Stimulated activated CD8-positive, alpha-beta memory T cell treated with anti-CD3 and anti-CD28 coated beads, Interleukin-4, amount 100 ng/mL, for 4 hours (primary cell): ENCODE measurements at places on chromosomes 5 and 9.

DNA sequence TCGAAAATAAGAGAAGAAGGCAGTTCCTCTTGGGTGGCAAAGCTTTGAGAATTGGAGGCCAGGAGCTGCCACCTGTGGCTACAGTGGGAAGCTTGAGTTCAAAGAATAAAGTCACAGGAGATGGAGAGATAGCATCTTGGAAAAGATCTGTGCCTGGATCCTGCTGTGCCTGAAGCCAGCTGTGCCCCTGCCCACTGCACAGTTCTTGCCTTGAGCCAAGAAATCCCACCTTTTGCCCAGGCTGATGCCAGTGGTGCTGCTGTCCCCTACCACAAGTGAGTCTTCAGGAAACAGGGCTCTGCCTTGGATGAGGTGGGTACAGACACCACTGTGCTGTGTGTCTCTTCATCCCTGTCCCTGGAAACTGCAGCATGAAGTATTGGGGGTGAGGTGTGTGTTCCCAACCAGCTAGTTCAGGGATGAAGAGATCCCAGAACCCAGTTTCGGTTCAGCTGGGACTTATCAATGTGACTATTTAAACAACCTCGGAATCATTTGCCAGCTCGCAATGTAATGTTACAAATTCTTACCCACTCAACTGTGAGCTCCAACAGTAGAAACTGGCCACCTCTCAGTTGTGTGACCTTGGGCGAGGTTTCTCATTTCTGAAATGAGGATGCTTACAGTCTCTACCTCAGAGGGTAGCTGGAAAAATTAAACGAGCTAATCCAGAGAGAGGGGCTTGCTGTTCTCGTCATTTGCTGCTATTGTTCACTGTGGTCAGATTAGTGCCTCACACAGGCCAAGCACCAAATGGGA lies 5.9 kb downstream of the IER5L start:
- no peak for DNase-seq

DNA sequence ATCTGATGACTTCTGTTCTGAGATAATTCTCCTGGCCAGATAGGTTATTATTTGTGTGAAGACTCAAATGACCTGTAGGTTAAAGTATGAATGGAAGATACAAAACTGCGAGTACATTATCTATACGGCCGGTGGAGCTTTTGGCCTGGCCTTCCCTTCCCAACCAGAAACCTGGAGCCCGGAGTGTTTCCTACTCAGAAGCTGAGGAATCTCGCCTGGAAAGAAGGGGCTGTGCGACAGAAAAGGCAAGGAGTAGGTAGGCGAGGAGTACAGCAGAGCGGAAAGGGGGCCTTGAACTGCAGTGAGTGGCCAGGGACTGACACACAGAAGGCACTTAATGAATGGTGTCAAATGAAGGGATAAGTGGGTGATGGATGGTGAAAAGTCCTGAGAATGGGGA lies 34.6 kb downstream of the ANGPTL2 start:
- DNase-seq, result no peak

GRCh38 chr5:5285906-5286305 lies 136.6 kb upstream of the ICE1 start:
- no peak for DNase-seq

GRCh38 chr9:120756531-120756930 lies 36.7 kb downstream of the FBXW2 start:
- DNase-seq, result no peak

DNA sequence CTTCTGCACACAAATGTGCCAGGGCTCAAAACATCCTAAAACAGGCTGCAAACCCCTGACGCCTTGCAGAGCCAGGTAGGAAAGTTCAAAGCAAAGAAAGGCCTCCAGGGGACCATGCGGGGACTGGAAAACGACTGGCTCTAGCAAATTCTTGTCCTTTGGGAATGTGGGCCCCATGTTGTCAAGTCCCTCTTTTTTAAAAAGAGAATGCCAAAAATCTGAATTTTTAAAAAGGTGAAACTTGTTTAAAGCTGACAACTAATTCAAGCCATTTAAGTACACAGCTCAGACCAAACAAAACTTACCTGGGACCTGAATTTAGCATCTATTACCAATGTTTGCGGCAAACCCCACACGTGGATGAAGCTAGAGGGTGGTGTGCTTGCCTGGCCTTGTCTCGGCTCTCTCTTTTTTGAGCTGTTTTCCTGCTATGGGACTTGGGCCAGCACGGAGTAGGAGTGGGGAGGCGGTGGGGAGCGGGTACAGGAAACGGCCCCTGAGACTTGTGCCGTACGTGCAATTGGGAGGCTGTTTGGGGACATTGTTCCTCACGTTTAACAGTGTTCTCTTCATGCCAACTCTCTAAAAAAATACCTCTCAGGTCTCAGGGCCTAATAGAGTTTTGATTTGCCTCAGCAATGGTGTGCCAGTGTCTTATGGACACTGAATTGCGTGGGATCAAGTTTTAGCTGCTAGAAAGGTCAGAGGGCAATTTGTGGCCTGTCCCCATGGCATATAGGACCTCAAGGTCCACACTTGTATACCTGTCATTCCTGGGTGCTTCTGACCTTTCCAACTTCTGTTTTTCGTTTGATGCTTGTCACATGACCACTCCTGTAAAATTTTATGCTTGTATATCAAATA lies 15.1 kb upstream of the PHF19 start:
- DNase-seq, result no peak

DNA sequence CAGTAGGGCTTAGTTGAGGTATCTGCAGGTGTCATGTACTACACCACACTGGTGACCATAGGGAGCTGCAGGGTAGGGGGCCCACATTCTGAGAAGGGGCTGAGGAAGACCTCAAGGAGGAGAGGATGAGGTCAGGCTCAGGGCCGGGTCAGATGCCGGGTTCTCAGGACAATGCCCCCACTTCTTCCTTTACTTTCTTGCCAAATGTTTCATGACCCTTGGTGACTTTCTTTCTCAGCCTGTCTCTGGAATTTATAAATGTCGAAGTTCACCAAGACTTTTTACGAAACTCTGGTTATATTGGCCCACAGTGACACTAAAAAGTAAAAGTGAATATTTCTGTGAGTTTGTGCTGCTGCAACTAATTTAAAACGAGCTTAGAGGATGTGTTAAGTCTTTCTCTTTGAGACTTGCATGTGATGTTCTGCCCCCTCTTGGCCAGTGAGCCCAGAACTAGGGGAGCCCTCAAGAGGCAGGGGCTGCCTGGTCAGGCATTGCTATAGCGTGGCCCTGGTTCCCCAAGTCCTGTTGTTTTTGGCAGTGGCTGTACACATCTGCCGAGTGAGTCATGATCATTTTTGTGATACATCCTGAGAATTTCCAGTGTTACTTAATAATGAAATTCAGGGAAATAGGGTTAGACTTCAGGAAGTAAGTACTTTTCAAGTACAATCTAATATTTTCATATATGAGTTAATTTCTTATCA lies 11.2 kb downstream of the ACO1 start:
- no peak for DNase-seq

DNA sequence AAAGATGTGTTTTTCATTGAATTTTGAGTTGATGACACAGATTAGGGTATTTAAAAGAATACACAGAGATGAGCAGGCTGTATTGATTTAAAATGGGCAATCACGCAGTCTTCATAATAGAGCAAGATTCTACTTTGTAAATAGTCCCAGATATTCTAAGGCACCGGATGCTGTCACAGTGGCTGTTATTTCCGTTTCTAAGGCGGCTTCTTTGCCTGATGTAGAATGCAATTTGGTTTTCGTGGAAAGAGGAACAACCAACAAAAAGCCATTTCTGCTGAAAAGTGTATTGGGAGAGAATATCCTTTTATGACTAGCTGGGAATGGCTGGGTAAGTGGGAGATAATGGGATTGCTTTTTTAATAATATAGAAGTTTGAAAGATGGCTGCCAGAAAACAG lies 17.5 kb downstream of the PRKACG start:
- DNase-seq, result no peak

- no peak for DNase-seq
These were observed 266.4 kb upstream of the DAB2 start for GRCh38 chr5:39691136-39691535.
